Pulmonary artery endothelial cell (primary cell): ENCODE measurements at places on chromosomes 5 and 9.
A peak's percentile ranks its signal among the peaks of the same experiment; 100 is the strongest.

DNA sequence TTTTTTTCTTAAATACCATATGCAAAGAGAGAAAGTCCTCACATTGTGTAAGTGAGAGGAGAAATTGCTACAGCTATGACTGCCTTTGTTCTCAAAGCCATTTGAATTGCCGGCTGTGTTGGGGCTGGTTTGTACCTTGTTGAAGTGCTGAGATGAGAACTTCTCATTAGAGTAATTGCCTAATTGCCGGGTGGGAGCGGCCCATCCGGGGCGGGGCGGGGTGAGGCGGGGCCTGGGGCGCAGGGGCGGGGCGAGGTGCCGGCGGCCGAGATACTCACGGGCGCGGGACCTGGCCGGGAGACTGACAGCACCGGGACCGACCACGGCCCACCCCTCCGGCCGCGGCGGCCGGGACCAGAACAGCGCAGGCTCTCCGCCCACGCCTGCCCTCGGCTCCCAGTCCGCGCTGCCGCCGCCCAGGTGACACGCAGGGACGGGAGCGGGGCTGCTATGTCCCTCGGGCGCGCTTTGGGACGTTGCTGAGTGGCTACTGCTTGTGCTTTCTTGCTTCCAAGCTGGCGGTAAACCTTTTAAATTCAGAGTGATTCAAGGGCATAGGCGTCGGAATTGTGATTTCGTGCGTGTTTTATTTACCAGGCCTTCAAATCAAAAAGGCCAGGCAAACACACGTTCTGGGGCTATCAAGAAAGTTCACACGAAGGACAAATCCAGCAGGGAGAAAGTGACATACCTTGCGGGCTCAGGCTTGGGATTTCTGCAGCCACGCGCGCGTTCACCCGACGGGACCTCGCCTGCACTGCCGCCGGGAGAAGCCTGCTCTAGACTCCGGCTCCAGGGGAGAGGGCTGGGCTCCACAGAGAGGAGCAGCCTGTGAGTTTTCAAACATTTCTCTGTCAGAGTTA lies 269.1 kb downstream of the FANCC start:
- no peak for DNase-seq

DNA sequence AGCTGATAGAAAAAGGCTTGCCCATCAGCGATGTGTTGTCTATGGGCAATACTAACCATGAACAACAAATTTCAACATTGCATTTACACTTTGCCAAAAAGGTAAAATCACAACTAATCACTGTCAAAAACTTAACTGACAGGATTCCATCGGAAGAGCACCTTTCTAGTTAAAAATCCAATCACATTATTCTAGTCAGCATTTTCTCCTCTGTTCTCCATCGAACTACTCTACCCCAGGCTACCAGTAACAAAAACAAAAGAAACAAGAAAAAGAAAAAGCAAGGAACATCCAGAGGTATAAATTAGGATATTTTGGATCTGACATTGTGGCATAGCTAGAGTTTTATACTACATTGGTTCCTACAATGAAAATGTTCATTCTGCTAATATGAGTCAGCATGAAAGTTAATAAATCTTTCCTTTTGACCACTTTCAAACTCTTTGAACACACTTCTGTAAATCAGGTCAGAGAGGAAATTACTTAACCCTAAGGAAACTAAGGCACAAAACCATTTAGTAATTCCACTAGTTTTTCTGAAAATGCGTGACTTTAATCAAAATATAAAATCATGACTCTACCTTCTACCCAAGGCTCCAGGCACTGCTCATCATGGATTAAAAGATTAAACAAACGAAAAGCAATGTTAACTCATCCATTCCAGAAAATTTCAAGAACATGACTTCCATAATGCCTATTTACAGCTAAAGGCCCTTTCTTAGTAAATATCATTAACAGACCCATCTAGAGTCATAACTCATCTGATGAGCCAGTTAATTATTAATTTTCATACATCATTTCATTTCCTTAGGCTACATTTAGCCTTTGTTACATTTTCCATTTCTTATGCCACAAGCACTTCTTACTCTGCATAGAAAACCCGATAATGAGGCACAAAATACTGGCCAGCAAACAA lies 10.2 kb downstream of the GLIS3 start:
- no peak for DNase-seq

GRCh38 chr9:136670576-136671253 lies 8.0 kb downstream of the EGFL7 start:
- DNase-seq: no peak

DNA sequence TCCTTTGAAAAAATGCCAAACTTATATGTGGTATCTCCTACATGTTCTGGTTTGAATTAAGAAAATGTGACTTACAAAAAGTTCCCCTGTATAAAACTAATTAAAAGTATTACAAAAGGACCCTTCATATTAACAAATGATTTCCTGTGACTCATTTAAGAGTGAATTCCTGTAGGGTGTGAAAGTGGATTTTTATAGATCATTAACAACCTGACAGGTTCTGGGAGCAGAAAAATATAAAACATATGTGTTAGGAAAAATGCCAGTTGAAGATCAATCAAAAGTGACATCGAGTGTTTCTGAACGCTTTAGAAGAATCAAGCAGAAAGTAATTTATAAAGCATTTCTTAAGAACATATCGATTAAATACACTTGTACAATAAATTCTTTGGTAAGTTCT lies 35.5 kb downstream of the CAMK4 start:
- no peak for DNase-seq

DNA sequence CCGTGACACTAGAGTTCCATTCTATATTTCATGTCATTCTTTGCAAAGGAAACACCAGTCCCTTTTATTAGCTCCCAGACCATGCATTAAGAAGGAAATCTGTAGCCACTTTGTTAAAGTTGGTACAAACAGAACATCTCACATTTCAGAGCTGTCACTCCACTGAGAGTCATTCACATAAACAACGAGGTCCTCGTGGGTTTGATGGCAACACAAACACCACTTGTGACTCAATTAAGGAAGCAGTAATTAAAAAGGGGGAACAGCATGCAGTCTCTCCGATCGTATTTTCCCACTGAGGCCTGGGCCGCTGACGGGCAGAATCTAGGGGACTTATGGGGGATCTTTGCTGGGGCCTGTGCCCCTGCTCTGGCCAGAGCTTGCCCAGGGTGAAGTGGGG lies 94.2 kb upstream of the ZNF618 start:
- no peak for DNase-seq

- DNase-seq: no peak
Measured at GRCh38 chr9:38700695-38701094, 19.2 kb downstream of the FAM240B start.

DNA sequence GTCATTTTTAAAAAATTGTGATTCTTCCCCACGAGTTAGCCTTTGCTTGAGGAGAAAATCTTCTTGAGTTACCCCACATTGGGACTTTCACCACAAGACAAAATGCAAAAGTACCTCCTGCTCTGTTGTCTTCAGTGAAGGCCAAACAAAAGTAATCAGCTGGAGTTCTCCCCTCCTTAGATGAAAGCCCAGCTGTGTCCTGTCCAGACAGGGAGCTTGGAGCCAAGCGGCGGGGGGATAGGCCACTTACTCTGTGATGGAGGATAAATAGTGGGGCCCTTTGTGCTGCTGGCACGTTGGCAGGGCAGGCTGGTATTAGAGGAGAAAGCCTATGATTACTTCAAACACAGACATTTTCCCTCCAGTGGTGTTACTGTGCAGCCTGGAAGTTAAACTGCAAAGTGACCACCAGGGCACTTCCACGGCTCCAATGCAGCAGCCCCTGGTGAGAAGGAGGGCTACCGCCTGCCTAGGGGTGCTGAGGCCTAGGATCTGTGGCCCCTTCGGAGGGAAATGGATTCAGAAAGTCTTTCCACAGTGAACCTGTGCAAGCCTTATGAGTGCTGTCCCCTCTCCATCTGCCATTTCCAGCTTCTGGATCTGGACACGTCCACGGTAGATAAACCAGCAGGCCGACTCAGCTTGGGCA lies 155.0 kb downstream of the TMEM167A start:
- no peak for DNase-seq

GRCh38 chr9:136961279-136962065 lies 9.4 kb downstream of the LCN12 start:
- no peak for DNase-seq

DNA sequence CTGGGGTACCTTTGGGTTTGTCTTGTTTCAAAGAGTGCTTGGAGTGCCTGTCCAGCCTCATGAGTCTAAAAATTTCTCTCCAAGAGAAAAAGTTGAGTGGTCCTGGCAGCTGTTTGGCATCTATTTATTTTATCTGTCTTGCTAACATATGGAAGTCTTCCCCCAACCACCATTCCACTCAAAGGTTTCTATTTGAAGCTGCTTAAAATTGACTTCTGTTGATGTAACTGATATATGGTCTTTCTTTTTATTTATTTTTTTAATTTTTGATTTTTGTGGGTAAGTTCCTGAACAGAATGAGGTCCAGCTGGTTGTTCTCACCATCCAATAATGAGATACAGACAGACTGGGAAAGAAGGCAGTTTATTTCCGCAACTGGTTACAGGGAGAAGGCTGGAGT lies 178.7 kb upstream of the SGCD start:
- DNase-seq: no peak

- no peak for DNase-seq
Measured at GRCh38 chr9:121837113-121837961, 185.9 kb downstream of the DAB2IP start.

GRCh38 chr9:91138760-91139159 lies 223.0 kb downstream of the AUH start:
- DNase-seq: no peak

DNA sequence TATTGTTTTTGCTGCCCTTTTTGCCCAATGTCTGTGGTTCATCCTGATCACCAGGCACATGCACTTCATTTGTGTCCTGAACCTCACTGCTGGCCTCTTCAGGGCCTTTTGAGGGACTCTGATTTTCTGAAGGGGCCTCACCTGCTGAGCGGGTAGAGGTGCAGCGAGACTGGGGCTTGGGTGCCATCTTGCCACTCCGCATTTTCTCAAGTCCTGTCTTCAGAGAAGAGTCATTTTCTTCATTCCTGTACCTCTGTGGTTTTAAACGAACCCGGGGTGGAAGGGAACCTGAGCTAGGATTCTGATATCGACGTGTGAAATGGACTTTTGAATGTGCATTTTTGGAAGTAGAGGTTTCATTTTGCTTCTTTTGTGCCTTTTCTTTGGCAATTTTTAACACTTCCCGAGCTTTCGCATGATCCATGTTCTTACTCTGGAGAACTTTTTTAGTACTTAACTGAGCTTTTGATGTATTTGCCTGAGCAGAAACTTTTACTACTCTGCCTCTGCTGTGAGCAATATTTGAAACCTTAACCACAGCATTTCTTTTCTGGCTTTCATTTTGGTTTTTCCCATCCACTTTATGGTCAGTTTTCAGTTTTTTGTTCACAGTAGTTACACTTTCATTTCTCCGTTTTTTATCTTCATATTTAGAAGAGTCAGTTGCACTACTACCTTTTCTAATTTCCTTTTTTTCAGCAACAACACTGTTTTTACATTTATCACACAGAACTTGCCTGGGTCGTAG lies 26.1 kb downstream of the PWWP2A start:
- DNase-seq: no peak

DNA sequence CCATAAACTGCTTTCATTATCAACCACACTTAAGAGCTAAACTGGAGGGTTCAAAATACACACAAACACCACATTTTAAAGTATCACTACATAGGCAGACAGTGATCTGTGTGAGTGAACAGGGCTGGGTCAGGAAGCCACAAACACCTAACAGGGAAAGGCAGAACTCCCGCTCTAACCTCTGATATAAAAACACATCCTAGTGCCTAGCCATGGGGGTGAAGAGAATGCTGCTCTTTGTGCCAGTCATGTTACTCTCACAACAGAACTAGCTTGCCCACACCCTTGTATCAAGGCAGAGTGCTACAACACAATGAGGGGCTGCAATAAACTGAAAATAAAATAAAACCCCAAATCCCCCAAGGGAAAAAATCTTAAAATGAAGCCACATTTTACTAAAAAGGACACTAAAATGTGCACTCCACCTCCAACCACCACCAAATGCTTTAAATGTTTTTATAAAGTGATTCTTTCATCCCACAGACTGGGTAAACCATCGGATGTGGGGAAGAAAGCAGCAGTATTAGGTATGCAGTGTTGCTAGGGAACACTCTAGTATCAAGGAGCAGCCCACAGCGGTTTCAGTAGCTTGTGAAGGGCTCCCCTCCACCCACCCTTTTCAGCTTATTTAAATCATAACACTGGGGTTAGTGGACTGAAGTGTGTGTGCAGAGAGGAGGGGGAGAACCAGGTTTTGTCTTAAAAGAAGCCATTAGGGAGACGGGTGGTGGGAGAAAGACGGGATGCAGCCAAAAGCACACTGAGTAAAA lies 64.5 kb downstream of the TMEM161B start:
- DNase-seq: no peak

DNA sequence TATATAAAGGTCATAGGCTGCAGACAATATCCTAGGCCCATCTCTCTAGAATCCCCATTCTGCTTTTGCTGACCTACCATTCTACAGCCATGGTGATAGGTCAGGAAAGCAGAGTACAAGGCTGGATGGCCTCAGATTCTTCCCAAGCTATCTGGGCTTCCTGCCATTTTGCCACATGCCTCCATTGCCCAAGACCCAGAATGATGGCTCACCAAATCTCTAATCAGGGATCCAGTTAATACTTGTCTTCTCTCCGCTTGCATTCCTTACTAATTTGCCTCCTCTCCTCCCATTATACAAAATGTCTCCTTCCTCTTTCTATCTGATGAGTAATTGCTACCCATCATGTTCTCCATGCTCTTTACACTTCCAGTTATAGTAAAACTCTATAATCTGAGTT lies 22.7 kb upstream of the NDUFS4 start:
- no peak for DNase-seq

- DNase-seq: no peak
Measured at GRCh38 chr9:16728137-16728508, 142.3 kb downstream of the BNC2 start.

GRCh38 chr5:159331093-159331973 lies 1.0 kb upstream of the IL12B start:
- DNase-seq: no peak

DNA sequence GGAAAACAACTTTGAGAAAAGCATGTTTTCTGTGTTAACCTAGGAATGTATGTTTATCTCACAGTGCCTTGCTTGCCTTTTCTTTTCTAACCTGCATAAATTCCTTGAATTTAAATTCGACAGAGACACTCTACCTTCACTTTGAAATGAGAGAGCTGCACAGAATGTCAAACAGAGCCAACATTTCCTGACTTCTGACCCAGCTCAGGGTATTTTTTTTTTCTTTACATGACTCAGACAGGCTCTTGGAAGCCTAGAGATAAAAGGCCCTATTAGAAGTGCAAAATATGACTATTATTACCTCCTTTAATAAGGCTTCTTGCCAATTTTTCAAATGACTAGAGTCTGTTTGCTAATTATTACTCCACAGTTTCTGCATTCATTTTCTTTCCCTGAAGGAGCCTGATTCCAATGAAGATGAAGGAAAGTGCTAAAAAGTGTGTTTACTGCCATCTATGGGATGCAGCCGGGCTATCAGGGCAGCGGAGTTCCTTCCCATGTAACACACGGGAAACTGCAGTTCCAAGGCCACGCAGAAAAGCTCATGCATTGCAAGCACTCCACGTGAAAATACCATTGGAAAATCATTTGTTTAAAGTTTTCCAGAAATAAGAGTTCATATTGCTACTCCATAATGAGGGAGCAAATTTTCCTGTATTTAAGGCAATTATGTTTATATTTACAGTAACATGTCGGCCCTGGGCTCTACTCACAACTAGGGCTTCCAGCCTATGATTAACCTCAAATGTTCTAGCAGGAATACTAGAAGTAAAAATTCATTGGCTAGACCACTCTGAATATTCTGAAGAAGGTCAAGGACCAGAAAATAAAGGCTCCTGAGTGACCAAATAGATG lies 485.6 kb downstream of the ZSWIM6 start:
- DNase-seq: peak; percentile 4
